Choroid plexus epithelial cell (primary cell): ENCODE measurements at places on chromosomes 12 and 14.

DNA sequence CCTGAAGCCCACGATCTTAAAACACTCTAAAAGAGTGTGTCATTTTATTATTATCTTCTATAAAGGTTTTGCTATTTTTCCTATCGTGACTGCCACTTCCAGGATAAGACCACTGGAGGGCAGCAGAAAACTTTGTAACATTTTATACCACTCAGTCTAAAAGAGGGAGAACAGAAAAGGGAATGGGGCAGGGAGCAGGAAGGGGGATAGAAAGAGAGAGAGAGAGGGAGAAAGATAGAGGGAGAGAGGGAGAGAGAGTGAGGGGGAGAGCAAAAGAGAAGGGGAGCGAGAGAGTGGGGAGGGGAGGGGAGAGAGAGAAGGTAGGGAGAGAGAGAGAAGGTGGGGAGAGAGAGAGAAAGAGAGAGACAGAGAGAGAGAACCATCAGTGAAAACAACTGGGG, 2.0 kb upstream of the ART4 start:
- DNase-seq, result peak; percentile 78

DNA sequence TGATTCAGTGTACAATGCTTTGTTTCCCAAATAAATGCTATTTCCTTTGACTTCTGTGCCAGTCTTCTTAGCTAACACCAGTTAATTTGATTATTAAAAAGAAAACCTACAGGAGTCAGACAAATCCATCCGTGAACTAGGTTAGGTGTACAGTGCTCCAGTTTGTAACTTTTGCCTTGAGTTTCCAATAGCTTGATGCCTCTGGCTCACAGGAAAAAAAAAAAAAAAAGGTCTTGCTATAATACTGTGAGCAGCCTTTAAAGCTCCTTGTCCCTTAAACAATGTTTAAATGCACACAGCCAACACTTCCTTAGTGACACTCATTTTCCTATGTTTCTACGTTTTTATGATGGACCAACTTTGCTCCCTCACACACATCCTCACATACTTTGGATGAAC, 71.8 kb upstream of the TMX1 start:
- DNase-seq, result peak; percentile 48

DNA sequence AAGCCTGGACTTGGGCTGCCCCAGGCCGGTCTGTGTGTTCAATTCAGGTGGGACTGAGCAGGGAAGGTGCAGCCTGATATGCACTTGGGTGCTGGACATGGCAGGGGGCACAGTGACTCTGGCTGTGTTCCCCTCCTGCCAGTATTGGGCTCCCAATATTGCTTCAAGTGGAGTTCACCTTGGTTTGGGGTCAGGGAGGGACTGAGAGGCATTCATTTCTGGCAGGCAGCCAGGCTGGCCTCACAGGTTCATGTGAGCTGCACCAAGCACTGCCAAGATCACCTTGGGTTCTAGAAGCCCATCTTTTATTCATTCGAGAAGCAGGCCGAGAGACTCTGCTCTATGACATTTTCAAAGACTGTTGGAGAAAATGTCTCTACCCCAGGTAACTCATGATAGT, 245.0 kb downstream of the CHST11 start:
- no peak for DNase-seq

GRCh38 chr14:81523016-81523415, 10.6 kb downstream of the SEL1L start:
- DNase-seq, result no peak

DNA sequence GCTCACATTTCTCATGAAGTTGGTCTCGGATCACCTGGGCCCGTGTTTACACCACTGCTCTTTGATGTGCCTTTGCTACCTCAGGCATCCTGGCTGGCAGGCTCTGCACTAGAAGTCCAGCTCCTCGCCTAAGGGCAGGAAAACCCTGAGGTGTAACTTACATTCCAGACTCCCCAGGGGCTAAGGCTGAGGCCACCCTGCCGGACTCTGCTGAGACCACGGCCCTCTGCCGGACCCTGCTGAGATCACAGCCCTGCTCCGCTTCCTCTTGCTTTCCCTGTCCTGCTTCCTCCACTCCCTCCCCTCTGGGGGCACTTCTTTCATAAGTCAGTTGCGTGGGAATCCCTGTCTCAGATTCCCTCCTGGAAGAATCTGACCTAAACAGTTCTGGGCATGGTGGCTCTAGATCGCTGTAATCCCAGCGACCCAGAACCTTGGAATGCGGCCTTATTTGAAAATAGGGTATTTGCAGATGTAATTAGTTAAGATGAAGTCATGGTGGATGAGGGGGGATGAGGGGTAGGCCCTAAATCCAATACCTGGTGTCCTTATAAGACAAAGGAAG, 17.2 kb downstream of the RILPL1 start:
- DNase-seq, result peak; percentile 66

- DNase-seq, result peak; percentile 78
Measured at GRCh38 chr14:74038020-74038859, 19.1 kb downstream of the BBOF1 start.
